ENCODE measurements at places on chromosomes 1 and 21.

DNA sequence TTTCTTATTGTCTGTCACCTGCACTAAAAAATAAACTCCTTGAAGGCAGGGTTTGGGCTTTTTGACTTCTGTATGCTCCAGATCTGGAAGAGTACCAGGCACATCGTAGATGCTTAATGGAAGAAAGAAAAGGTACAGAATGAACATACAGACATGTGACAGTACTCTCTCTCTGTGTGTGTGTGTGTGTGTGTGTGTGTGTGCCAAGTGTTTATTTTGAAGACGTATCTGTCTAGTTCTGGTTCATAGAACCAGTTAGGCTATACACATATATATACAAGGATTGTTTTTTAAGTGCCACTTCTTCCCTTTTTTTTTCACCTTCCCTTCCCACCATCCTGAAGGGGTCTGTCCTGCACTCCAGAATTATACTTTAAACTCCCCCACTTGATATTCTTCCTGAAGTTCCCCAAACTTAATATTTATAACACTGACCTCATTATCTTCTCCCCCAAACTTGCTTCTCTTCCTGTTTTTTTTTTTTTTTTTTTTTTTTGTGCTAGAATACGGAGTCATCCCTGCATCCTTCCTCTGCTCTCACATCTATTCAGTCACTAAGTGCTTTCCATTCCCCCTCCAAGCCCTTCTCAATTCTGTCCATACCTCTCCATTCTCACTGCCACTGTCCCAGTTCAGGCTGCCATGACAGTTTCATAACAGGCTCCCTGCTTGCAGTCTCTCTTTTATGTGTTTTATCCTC lies 5.4 kb upstream of the KCNA3 start:
- DNase-seq, result no peak

- DNase-seq, result no peak
Observed at GRCh38 chr1:245133995-245134715, 20.6 kb upstream of the KIF26B start.

GRCh38 chr1:1013105-1013921 lies at the start of gene ISG15:
Gene ISG15, plus strand, starts transcription at chr1:1013497. Its CDS starts 77 bp downstream, at chr1:1013574.
- peak; percentile 43 for DNase-seq

DNA sequence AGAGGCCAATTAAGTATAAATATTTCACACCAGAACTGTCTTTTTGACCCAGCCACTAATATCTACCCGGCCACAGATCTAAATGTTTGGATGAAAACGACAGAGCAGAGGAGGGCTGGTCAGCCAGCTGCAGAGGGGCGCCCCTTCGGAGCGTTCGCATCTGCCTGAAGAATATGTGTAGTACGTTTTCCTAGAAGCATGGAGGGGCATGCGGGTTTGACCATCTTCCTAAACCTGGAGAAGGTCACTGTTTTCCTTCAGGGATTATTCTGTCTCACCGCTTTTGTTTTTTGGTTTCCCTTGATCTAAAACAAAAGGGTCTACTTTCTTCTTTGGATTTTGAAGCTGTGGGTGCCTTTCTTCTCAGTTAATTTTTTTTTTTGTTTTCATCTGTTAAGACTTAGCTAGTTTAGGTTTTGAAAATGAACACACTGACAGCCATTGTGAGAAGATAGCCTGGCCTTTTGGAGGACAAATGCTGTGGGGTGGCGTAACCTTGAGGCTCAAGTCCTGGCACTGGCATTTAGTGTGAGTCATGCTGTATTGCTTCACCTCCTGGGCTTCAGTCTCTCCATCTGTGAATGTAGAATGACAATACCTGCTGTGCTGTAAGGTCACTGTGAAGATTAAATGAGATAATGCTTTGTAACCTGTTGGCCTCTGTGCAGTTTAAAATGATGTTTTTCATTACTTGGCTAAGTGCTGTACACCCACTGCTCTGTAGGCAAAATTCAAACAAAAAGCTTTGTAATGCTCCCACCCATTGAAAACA lies 74.1 kb upstream of the IRF2BP2 start:
- DNase-seq, result no peak

DNA sequence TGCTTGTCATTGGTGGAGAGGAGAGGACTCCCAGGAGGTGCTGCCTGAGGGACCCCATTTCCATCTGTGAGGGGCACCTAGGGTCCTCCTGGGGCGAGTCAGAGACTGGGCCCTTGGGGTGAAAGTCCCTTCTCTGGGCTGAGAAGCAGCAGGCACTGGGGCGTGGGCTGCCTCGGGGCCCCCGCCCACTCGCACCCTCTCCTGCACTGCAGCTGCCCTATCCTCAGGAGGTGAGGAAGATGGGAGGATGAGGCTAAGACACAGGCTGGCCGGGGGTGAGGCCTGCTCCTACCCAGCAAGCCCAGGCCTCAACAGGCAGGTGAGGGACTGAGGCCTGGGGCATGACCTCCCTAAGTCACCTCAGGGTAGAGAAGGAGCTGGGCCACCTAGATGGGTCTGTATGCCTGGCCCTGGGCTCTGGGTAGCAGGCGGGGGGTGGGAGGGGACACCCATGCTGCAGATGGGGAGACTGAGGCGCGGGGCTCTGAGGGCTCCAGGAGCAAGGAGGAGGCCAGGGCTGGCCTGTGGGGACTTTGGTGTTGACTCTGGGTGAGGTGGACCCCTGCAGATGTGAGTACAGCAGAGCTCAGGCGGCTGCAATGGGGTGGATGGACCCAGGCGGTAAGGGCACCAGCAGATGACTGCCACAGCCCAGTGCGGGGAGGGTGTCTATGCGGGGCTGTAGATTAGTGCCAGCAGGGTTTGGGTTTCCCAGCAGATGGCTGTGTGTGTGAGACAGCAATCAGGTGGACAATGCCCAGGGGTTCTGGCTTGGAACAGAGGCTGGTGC lies 10.4 kb upstream of the ZNF669 start:
- DNase-seq, result no peak

DNA sequence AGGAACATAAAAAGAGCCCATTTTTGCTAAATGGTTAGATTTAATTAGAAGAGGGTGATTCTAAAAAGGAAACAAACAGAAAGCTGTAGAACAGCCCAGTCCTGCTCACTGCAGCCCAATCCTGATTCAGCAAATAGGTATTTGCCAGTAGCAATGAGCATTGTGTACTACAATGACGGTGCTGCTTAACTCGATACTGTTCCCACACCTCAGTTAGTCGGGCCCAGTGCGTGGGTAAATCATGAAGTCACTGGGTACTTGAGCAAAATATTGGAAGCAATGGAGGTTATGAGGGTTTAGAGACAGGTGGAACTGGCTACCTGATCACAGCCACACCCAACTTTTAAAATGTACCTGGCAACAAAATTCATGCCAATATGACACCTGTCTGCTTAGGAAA lies 101.5 kb upstream of the ADGRL2 start:
- no peak for DNase-seq

GRCh38 chr1:215489771-215490565 lies 77.1 kb upstream of the KCTD3 start:
- no peak for DNase-seq

DNA sequence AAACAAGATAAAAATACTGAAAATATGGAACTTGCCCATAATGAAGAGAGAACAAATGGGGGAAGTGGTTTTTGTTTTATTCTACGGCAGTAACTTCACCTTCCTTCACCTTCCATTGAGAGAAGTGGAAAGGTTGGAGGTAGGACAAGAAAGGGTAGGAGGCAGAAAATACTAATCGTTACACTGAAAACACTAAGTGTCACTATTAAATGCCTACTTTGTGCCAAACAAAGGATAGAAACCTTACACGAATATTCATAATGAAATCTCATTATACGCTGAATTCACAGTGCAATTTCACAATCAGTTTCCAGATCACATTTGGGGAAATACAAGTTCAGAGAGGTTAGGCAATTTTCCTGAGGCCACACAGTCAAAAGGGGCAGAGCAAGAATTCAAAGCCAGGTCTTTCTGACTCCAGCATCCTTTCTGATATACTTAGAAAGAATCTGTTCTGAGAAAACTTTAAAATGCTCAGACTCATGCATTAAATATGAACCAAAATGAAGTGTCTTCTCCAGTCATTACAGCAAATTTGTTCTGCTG lies 3.0 kb downstream of the TIAM1 start:
- no peak for DNase-seq

- no peak for DNase-seq
Observed at GRCh38 chr1:246784621-246785493, 60.6 kb downstream of the SCCPDH start.

- no peak for DNase-seq
Observed at GRCh38 chr1:99858286-99858685, 8.1 kb downstream of the AGL start.

DNA sequence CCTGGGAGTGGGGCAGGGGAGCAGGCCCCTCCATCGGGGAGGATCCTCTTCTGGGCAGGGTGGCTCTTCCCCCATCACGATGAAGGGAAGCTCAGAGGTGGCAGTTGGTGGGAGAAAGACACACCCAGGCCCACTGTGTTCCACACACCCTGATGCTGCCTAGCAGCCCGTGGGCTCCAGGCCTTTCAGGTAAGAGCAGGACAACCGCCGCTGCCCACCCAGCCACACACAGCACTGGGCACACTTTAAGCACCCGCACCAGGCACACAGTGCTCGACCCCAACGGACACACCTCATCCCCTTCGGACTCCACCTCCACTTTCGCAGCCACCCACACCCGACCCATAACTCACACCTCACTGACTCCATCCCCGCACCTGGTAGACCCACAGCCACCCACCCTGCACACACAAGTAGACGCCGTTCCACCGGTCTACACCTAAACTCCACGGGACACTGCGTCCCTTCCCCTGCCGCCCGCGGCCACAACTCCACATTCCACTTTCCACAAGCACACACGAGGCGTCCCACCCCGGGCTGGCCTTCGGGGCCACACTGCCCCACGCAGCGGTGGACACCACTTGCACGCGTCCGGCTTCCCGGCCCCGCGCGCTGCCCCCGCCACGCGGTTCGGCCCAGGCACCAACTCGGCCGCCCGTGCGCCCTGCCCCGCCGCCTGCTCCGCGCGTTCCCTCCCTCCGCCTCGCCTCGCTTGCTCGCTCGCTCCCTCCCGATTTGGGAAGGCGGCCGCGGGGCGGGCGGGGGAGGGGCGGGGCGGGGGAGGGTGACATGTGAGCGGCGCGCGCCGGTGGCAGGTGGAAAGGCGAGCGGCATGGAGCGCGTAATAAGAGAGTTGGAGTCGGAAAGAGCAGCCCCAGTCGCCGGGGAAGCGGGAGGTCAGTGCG lies at the start of gene KCNQ4:
Gene KCNQ4, plus strand, starts transcription at position 787 of the 905 bp plus-strand sequence. CDS start 307 bp downstream, outside the sequence.
- DNase-seq, result no peak

- no peak for DNase-seq
Observed at GRCh38 chr1:171138980-171139379, 46.1 kb upstream of the FMO2 start.

DNA sequence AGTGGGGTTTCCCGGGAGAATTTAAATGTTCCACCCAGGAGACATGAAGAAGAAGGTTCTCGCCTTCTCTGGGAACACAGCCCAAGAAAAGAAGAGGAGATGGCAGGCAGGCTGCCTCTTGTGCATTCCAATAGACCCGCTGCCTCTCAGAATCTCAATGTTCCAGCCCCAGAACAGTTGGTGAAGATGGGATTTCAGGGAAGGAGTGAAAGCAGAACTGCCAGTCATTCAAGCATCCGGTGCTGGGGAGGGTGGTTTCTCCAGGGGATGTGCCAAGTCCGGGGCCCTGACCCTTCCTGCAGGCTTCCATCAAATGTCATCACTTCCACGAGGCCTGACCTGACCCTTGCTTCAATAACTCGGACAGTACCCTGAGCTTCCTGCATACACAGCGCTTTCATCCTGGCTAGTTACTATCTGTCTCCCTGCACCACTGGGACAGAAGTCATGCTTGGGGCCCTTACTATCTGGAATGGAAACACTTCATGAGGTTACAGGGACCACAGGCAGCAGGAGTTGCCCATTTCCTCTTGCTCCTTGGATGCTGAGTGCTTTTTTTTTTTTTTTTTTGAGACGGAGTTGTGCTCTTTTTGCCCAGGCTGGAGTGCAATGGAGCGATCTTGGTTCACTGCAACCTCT lies 386.6 kb upstream of the POU3F1 start:
- DNase-seq, result peak; percentile 41

- no peak for DNase-seq
Observed at GRCh38 chr21:45637883-45638282, 5.6 kb upstream of the PCBP3 start.

GRCh38 chr1:64572222-64572900 lies 102.4 kb downstream of the CACHD1 start:
- no peak for DNase-seq

DNA sequence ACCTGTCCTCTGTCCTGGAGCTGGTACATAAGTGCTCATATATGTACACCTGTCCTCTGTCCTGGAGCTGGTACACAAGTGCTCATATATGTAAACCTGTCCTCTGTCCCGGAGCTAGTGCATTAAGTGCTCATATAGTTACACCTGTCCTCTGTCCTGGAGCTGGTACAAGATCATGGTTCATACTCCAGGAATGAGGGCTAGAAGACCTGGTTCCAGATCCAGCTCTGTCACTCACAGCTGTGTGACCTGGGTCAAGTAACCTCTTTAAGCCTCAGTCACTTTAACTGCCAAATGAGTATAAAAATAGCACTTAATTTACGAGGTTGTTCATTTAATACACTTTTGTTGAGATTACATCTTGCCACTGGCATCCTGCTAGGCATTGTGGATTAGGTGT lies 28.0 kb downstream of the SMYD3 start:
- DNase-seq, result no peak

Measured in substantia nigra (tissue), 51 donors.